ENCODE measurements at places on chromosomes 7 and 10.

DNA sequence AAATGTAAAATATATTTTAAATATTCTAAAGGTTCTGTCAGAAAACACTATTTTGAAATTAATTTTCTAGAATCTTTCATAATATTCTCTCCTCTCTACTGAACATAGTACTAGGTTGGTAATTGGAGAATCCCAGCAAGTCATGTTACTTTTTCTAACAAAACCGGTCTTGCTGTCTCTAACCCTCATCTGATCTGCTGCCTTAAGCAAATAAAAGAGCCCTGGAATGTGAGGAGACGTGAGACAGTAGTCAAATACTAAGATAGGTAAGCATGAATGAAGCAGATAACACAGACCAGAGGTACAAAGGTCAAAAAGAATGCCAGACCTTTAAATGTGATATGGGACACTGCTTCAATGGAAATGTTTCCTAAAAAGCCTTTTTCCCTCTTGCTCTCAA lies 462.4 kb upstream of the NUPR2 start:
- no peak for DNase-seq

DNA sequence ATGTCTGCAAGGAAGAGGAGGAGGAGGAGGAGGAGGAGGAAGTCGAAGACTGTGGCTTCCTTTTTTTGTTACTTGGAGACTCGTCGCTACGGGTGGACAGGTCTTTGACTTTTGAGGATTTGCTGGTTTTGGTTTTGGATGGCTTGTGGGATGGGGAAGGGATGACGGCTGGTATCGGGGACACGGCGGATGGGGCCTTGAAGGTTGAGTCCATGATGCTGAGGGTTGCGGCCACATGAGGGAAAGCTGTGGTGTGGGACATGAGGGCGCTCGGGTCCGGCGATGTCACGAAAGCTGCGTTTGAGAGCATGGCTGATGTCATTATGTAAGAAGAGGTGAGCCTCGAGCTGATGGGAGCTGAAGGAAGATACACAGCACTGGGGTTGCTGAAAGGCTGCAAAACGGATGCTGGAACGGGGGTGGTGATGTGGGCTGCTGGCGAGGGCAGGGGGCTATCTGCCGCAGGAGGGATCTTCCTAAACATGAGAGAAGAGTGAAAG lies 33.1 kb upstream of the EFCAB10 start:
- no peak for DNase-seq

- DNase-seq = no peak
Observed at GRCh38 chr10:15660990-15661389, 58.7 kb downstream of the ITGA8 start.

DNA sequence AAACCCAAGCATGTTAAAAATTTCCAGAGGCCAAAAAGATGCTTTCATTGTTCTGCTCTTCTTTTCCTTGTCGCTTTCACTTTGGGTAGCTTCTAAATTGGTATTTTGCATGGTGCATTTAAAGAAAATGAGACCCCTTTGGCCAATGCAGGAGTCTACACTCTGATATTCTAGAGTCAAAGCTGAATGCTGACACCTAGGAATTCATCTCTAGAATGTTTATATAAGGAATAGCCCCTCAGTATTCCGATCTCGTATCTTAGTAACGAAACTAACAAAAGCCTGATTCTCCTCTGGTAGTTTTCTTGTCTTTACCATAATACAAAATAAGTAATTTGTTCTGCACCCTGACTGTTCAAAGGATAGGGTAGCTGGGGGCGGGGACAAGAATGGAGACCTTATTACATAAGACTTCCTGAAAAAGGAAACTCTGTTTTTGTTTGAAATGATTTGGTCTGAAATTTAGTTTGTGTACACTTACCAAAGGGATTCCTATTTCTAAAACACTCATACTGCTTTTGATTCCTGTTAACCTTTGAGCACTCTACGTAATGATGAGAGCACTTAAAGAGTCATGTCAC lies 17.1 kb downstream of the IKZF1 start:
- DNase-seq = no peak

DNA sequence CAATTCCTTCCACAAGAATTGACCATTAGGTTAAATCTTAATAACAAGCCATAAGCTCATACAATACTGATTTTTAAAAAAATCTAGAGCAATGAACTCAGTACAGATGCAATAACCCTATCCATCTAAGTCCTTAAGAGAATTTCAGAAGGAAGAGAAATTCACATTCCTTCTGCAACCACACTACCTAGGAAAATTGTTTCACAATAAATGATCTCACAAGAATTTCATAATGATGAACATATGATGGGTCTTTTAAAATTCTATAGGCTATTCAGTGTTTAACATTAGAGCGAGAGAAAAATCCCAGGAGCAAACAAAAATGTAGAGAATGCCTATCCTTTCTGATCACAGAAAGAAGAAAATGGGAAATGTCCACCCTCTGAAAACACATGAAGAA lies 70.0 kb upstream of the MAGI2 start:
- DNase-seq = no peak

GRCh38 chr7:22566592-22566991 lies 66.6 kb upstream of the STEAP1B start:
- DNase-seq = no peak

GRCh38 chr7:140673063-140673773 lies 473 bp downstream of the ADCK2 start:
- no peak for DNase-seq

DNA sequence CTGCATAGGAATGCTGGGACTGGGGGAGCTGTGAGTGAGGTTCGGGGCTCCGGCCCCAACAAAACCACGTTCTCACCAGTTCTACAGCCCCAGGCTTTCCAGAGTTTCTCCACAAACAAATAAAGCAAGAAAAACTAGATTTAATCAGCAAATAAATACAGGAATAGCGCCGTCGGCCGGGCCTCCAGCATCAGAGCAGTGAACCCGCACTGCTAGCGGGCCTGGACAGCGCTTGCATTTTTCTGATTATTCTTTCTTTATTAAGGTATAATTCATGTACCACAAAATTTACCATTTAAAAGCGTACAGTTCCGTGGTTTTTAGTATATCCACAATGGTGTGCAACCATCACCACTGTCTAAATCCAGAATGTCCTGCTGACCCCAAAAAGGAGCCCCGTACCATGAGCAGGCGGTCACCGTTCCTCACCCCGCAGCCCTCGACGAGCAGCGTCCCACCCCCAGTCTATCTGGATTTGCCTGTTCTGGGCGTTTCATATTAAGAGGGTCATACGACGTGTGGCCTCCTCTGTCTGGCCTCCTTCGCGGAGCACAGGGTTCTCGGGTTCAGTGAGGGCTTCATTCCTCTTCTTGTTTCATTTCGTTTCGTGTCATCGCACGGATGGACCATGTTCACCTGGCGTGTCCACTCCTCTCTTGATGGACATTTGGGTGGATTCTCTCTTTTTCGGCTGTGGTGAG lies 35.5 kb upstream of the FOXL3 start:
- no peak for DNase-seq

GRCh38 chr7:49762666-49763065 lies 10.8 kb upstream of the VWC2 start:
- DNase-seq = no peak

GRCh38 chr7:132430861-132431822 lies 145.1 kb downstream of the PLXNA4 start:
- peak; percentile 83 for DNase-seq

- no peak for DNase-seq
Observed at GRCh38 chr7:123285076-123285700, 85.4 kb upstream of the SLC13A1 start.

GRCh38 chr10:114694752-114695151 lies 36.7 kb upstream of the ABLIM1 start:
- no peak for DNase-seq

GRCh38 chr10:8242295-8242872 lies 187.9 kb downstream of the GATA3 start:
- DNase-seq = no peak

- no peak for DNase-seq
Observed at GRCh38 chr7:96640054-96640453, 69.6 kb downstream of the SEM1 start.

- DNase-seq = no peak
Observed at GRCh38 chr7:51634538-51634937, 317.9 kb upstream of the COBL start.

Data from AG09309 (cell line).